Hindlimb muscle (tissue), 1 donor: ENCODE measurements at places on chromosomes 3 and 15. TPM values are rescaled to one million over a fixed set of nuclear protein-coding genes. Genes with fewer than 3 reads are reported as not detected.

GRCh38 chr3:66423791-66424190 is 77.0 kb downstream of the LRIG1 start:
- no peak for DNase-seq

Gene SLC28A2
- 0.37 TPM for polyA plus RNA-seq

GRCh38 chr3:32106929-32107362 is 526 bp downstream of the GPD1L start:
- no peak for DNase-seq

GRCh38 chr3:193693774-193694173 is 100.8 kb downstream of the OPA1 start:
- DNase-seq = no peak

DNA sequence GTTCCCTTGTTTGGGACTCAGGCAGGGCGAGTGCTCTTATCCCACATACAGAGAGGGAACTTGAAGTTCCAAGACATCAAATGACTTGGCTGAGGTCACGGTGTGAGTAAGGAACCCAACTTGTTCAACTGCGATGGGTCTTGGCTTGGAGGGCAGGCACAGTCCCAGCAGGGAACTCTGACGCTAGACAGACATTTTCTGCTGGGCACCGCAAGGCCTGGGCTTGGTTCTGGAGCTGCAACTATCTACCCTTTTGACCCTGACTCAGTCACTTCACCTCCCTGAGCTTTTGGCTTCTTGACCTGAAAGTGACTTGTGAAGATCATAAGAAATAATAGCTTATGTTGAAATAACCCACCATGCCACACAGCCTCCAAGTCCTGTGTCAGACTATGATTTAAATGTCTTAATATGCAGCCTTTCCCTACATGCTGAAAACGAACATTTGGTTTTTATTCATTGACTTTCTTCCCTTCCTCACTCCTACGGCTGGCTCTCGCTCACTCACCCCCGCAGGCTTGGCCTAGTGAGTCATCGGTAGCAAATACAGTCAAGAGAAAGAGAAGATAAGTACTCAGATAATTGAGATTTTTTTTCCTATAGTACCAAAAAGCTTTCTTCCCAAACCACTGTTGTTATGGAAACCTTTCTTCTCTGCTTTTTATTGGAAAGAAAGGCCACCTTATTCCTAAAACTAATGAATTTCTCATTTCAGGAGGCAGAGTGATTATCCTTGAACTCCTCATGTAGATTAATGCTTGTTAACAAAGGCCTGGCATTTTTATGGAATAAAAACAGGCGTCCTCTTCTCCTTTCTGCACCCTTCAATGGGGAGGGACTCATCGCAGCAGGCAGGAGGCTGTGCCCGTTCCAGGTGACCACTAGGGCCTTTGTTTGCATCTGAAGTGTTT is 178.4 kb downstream of the ATP10A start:
- no peak for DNase-seq

DNA sequence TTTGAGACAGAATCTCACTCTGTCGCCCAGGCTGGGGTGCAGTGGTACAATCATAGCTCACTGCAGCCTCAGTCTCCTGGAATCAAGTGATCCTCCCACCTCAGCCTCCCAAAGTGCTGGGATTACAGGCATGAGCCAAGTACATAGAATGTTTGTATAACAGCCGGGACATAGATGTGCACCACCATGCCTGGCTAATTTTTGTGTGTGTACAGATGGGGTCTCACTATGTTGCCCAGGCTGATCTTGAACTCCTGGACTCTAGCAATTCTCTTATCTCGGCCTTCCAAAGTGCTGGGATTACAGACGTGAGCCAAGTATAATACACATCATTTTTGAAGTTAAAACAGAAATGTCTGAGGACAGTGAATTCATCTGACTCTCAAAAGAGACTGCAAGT is 93.5 kb downstream of the CORO2B start:
- no peak for DNase-seq

GRCh38 chr3:53970661-53971060 is 79.0 kb upstream of the SELENOK start:
- DNase-seq = no peak

DNA sequence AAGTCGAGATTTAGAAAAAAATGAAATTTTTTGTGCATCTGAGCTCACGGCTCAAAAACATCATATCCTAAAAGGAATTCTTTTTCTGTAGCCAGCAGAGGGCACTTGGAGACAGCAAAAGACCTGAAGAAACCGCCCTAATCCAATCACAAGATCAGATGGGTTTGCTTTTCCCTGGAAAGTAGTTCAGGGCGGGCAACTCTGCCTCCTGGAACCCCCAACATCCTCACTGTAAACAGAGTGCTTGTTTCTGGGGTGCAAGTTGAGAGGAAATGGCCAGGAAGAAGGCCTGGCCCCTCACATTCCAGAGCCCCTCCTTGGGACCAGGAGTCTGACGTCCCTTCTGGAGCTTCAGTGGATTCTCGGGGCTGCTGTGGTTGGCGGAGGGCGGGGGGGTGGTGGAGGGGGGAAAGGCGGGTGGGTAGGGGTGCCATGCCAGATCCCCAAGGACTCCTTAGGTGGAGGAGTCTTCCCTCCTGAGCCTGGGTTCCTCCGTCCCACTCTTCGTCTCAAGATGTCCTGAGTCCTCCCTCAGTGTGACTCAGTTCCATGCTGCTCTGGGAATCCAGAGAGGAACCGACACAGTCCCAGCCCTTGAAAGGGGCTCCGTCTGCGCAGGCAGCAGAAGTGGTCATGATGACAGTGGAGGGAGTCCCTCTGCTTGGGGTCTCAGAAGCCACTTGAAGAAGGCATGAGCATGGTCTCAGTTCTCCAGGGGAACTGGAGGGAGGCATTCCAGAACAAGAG is 35.9 kb downstream of the CCK start:
- DNase-seq = peak; percentile 43

DNA sequence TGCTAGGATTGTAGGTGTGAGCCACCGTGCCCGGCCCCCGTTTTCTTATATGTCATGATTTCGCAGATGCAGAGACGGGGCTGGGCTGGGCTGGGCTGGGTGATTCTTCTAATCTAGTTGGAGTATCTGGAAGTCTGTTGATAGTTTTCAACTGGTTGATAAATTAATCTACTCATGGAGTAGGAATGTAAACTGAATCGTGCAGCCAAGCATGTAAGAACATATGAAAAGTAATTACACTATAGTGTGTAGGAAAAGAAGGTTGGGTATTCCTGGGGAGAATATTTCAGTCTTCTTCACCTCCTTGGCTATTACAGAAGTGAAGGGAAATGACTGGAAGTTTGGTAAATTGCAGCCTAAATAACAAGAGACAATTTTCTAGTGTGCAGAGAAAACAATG is 82.6 kb upstream of the MAGI1 start:
- DNase-seq = no peak

Gene IQCH
- 0.53 TPM for polyA plus RNA-seq

- no peak for DNase-seq
Observed at GRCh38 chr3:31880020-31880419, 101.0 kb downstream of the OSBPL10 start.

DNA sequence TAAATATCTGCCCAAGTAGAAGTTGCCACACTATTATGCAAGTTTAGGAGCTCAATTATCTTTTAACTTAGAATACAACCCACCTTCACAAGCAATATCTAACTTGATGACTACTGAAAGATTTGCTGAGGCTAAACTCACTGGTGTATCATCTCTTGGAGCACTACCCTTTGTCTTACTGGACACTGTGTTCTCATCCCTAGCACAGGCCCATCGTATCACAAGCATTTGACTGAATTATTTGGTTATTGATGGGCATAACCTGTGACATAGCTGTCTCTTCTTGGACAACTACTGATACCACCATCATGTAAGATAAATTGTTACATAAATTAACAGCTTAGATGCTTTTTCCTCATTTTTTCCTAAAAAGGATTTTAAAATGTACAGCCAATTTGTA is 216.2 kb upstream of the THBS1 start:
- DNase-seq = no peak

DNA sequence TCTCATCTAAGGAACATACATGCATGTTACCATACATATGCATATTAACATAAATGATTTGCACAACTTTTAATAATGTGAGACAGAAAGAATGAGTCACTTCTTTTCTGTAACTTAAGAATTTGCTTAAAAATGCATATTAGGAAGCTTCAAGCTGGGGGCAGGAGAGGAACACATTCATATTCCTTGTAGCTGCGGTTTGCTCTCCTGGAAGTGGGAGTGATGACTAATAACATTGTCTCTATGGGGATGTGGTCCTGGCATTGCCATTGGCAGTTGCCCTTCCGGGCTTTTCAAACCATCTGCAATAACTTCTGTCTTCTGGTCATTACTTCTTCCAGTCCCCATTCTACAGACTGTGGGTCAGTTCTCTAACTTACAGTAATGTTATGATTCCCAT is 15.6 kb downstream of the CHST2 start:
- DNase-seq = no peak

DNA sequence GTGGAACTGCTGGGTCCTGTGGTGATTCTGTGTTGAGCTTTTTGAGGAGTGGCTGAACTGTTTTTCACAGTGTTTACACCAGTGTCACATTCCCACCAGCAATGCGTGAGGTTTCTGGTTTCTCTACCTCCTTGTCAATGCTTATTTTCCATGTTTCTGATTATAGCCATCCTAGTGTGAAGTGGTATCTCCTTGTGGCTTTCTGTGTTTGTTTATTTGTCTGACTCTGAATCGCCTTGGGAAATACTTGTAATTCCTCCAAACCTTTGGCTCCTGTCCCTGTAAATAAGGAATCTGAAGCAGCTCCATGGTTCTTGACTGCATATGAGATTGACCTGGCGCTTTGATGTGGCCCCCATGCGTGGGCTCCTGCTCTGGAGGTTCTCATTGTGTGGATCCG is 20.6 kb downstream of the FAN1 start:
- no peak for DNase-seq

GRCh38 chr3:184524981-184525336 is 36.6 kb upstream of the EPHB3 start:
- no peak for DNase-seq

- DNase-seq = no peak
Observed at GRCh38 chr3:43792904-43793303, 102.2 kb downstream of the ABHD5 start.

GRCh38 chr3:16906682-16907081 is 21.9 kb downstream of the PLCL2 start:
- DNase-seq = peak; percentile 26

DNA sequence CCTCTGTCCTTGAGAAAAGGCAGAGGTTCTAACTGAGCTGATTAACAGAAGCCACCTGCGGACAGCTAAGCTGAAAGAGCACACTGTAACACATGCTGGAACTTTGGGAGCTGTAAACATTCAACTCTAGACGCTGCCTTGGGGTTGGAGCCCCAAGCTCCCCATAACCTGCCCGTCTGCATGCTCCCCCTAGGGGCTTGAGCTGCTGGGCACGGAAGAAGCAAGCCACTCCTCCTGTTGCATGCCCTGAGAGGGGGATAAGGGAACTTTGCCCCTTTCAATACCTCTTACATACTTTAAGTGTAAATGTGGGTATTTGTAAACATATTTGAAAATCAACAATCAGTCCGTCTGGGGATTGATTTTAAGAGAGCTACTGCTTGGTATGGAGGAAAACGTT is 188.4 kb downstream of the ADAMTSL3 start:
- no peak for DNase-seq

GRCh38 chr15:38545179-38545578 is 19.4 kb downstream of the RASGRP1 start:
- DNase-seq = no peak

Gene TNK2
- polyA plus RNA-seq = 170 TPM

- DNase-seq = no peak
Observed at GRCh38 chr3:100289339-100289738, 28.5 kb downstream of the TBC1D23 start.

Gene ADAMTSL3
- polyA plus RNA-seq = 28.7 TPM

GRCh38 chr3:121663171-121663847 is 2.6 kb upstream of the HCLS1 start:
- no peak for DNase-seq

DNA sequence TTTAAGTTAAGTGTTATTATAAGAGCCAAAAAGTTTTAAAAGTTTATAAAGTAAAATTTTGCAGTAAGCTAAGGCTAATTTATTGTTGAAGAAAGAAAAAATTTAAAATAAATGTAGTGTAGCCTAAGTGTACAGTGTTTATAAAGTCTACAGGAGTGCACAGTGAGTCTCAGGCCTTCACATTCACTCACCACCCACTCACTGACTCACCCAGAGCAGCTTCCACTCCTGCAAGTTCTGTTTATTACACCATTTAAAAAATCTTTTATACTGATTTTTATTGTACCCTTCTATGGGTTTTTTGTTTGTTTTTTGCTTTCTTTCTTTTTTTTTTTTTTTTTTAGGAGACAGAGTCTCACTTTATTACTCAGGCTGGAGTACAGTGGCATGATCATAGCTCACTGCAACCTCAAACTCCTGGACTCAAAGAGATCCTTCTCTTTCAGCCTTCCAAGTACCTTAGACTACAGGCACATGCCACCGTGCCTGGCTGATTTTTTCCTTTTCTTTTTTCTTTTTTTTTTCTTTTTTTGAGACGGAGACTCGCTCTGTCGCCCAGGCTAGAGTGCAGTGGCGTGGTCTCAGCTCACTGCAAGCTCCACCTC is 25.9 kb downstream of the CSTA start:
- no peak for DNase-seq

- DNase-seq = no peak
Observed at GRCh38 chr3:21043139-21043538, 707.9 kb downstream of the ZNF385D start.

GRCh38 chr3:191314109-191314728 is 15.0 kb upstream of the CCDC50 start:
- DNase-seq = no peak

Gene CHRD
- 18.7 TPM for polyA plus RNA-seq

GRCh38 chr15:70424937-70425411 is 327.3 kb upstream of the TLE3 start:
- no peak for DNase-seq

DNA sequence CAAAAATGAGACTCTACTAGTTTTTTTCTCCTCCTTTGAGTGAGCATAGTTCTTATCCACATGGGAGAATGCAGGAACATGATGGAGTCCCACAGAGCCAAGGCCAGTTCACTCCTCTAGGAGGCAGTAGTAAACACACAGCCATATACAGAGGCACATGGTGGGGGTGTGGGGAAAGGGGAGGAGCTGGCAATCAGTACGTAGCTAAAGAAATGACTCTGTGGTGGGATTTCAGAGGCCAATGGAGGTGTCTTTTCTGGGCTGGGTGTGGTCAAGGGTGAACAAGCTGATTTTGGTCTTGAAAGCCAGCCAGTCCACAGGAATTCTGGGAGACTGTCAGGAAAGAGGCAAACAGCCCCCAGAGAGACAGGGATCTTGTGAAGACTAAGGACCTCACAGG is 6.6 kb upstream of the RAB11A start:
- DNase-seq = no peak

GRCh38 chr3:117842086-117842485 is 1132.5 kb downstream of the TUSC7 start:
- DNase-seq = no peak

DNA sequence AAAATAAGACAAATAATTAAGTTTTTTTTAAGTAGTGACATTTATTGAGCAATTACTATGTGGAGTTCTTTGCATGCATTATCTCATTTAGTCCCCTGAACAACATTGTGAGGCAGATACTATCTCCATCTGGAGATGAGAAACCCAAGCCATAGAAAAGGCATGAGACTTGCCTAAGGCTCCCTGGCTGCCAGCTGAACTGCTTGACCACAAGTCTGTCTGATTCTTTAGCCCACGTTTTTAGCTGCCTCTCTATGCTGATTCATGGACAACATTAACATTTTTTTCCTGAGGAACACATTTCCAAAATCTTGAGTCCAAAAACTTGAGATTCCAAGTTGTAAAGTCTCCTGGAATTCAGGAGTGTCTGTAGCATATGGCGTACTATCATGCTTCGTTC is 263.6 kb upstream of the GOLGA6L4 start:
- no peak for DNase-seq

- DNase-seq = no peak
Observed at GRCh38 chr3:134428401-134428800, 54.2 kb upstream of the AMOTL2 start.

- DNase-seq = no peak
Observed at GRCh38 chr15:32877252-32878019, 159.6 kb downstream of the GREM1 start.
